ENCODE measurements at places on chromosomes 16 and 17.

DNA sequence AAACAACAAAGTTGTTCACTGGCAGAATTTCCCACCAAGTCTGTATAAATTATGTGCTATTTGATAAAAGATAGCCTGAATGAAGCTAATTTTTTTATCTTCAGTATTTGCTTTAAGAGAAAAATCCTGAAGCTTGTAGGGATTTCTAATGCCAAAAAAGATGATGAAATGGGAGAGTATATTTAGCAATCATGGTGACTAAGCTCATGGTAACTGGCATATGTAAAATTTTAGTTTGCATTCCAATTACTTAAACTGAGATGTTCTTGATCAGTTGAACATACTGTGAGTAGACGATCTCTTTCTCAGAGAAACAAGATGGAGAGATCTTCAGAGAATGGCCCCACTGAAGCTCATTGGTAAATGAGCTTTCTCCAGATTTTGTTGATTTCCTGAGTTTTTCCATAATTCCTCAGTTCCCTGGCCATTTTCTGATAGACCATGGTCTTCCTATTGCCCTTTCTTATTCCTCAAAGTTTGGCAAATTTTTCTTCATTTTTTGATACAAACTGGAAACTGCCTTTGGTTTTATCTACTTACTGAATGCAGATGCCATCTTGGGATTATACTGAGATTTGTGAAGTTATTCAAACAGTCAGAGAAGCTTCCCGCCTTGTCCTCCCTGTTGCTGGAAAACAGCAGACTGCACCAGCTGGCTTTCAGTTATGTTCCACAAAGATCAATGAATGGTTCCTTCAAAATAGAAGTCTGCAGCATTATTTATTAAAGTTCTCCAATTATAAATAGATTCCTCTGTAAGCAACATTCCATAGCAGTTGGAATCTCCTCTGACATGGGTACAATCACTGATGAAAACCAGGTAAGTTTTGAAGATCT lies 68.3 kb upstream of the ALOX12 start:
- DNase-seq, result peak; percentile 55

DNA sequence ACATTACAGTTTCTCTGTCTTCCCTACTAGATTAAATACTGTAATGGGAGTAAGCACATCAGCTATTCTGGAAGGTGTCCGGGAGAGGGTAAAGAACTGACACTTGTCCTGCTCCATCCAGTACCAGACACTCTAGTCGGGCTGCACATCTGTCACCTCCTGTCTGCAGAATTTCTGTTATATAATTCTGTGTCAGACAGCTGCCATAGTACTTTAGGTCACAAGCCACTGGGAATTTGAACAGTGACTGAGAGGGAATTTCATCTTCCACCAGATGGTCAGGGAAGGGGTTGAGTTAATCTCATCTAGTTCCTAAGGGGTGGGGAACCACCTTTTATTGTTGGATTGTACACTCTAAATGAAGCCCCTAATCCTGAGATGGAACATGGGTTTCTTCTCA lies 58.6 kb upstream of the NUDT7 start:
- no peak for DNase-seq

GRCh38 chr16:50781043-50781442 lies 39.2 kb downstream of the CYLD start:
- no peak for DNase-seq

DNA sequence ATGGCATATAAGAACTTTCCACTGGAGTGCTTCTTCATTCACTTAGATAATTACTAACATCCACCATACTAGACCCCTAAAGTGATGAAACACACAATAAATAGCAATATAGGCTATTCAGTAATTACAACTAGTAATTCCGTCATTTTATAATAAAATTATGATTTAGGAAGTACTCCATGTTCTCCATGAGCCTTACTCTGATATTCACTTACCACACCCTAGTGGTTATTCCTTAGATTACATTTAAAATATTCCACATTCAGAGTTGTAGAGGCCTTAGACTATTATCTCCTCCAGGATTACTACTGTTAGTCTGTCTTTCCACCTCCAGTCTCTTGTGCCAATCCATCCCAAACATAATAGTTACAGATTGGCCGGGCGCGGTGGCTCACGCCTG lies 62.4 kb downstream of the STH start:
- peak; percentile 18 for DNase-seq

GRCh38 chr16:17936766-17937402 lies 399.7 kb downstream of the NPIPA8 start:
- DNase-seq, result no peak

GRCh38 chr17:78040440-78041385 lies 82.2 kb downstream of the TNRC6C start:
- DNase-seq, result peak; percentile 73

- peak; percentile 80 for DNase-seq
Measured at GRCh38 chr17:64174686-64175456, 44.9 kb upstream of the ERN1 start.

- no peak for DNase-seq
Measured at GRCh38 chr17:19716108-19717030, at the start of gene SLC47A2. Gene SLC47A2 (minus strand): TSS chr17:19716584. CDS start chr17:19716555, 29 bp downstream.

GRCh38 chr16:78684030-78684611 lies 584.7 kb downstream of the WWOX start:
- no peak for DNase-seq

DNA sequence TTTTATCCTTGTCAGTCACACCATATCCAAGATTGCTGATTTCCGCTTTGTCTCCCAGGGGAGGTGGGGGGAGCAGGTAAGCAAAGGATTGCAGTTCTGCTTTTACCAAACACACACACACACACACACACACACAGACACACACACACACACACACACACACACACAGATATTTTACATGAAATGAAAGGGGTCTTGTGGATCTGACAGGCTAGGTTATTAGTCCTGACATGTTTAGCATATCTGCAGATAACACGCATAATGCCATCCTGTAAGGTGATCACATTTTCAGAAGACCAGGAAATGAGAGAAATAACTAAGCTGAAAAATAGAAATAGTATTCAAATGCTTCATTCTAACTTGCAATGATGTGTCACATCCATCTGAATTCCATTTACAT lies 1113.3 kb downstream of the CDH8 start:
- DNase-seq, result no peak

DNA sequence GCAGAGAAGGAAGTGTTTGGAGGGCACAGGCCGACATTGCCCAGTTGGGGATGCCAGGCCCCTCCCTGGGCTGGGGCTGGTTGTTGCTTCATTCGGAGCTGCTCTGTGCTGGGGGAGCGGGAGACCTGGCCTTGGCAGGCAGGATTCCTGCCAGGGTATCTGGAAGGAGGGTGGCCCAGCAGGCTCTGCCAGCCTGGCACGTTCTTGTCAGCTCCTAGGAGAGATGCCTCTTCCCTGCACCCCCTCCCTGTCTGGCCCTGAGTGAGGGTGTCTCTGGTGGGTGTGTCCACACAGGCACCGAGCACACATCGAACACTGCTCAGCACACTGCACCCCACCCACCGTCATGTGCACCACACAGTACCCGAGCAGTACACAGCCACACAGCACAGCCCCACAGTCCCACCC lies 35.2 kb downstream of the ARHGAP23 start:
- no peak for DNase-seq

DNA sequence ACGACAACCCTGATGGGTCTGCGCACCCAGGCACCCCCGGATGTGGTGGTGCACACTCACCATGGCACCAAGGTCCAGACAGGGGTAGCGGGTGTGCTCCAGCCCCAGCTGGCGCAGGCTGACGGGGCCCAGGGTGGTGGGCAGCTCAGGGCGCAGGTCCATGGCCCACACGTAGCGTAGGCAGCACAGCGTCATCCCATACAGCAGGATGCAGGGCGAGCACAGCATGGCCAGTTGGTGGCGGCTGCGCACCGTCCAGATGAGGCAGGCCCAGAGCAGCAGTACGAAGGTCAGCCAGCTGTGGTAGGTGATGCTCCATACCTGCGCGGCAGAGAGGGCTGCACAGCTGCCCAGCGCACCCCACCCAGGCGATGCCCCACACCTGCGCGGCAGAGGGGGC lies 29.8 kb downstream of the CTU2 start:
- DNase-seq, result no peak

GRCh38 chr17:16107165-16107770 lies 107.6 kb downstream of the TTC19 start:
- no peak for DNase-seq

GRCh38 chr17:2233441-2233947 lies 70.1 kb downstream of the SMG6 start:
- peak; percentile 87 for DNase-seq

GRCh38 chr17:9313346-9313745 lies 262.3 kb downstream of the STX8 start:
- DNase-seq, result no peak

DNA sequence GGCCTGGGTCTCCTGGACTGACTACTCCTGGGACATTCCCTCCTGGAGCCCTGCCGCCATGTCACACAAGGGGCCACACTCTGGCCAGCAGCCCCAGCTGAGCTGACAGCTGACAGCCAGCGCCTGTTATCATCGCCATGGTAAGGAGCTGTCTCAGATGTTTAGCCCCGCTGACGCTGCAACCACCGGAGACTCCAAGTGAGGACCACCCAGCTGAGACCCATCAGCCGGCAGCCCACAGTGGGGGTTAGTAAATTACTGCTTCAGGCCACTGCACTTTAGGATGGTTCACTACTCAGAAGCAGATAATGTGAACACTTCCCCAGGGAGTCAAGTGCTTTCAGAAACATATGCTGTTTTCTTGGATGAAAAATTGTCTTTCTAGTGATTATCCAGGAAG lies 14.6 kb upstream of the SPHK1 start:
- no peak for DNase-seq

- DNase-seq, result peak; percentile 35
Measured at GRCh38 chr16:30005341-30006094, 5.3 kb downstream of the DOC2A start.

DNA sequence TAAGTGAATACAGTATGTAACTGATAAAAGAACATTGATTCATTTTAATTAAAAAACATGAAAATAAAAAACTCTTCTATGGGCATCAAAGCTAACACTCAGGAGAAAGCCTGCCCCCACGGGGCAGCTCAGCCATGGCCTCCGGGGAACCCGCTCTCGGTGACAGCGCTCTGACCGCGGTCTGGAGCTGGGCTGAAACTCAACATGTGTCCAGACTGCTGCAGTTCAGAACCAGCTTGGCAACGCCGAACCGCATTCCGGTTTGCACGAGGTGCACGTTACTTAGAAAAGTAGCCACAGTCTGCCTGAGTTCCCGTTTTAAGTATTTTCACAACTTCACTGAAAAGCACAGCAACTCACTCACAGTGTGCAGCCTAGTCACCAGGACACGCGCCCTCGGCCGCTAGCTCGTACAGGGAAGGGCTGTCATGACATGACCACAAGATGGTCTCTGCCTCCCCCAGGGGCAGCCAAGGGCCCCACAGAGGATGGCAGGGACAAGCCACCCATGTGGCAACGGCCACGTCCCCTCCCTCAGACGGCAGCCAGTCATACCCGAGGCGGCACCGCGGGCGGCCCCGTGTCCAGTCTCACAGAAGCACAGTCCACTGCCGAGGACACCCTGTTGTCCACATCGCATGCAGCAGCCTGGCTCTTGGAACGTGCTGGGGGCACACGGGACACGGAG lies 77.1 kb upstream of the METRNL start:
- no peak for DNase-seq

DNA sequence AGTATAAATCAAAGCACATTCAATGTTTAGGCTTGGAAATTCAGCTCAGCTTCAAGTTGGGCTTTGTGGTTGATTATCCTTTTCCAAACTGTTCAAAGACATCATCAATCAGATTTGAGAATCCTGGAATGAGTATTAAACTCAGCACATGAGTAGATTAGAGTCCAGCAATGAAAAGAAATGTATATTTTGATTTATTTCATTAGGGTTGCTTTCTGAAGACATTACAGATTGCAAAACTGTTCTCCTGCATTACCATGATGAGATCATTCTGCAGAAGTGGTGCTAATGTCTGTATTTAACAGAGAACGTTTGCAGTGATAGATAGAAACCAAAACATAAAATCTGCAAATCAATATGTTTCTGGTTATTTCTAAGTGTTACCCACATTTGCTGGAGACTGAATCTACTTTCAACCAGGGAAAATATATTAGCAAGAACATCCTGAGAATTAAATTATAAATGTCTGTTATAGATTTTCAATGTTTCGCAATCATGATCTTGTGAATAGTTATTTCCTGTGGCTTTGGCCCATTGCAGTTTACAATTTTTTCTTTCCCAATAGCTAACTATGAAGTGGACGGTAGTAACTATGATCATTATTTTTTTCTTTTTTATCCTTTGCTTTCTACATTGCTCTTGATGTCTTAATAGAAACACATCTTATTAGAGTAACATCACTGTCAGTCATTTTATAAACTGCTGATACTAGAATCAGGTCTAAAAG lies 1125.7 kb upstream of the GOT2 start:
- DNase-seq, result peak; percentile 15

DNA sequence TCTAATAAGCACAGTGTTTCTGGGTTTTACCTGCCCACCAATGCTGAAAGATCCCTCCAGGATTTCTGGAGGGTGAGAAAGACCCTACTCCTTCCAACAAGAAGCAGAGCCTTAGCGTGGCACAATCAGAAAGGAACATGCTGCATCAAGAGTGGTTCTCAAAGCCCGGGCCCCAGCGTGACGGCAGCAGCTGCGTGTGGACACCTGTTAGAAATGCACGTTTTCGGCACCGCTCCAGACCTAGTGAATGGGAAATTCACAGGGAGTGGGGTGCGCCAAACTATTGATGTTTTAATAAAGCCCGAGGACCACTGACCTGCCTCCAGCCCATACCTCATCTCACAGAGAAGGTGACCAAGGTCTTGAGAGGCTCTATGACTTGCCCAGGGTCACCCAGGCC lies 55.8 kb downstream of the PECAM1 start:
- no peak for DNase-seq

DNA sequence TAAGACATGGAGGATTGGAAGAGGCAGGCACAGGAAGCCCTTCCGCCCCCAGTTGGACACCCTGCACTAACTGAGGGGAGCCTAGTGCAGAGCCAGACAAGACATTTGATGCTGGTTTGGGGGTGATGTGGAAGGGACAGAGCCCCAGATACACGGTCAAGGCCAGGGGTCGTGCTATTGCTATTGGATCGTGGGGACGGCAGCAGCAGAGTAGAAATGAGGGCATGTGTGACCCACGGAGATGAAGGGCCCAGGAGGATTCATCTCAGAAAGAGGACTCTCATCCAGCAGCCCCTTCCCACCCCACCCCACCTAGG lies 2.0 kb upstream of the VAMP2 start:
- DNase-seq, result no peak

DNA sequence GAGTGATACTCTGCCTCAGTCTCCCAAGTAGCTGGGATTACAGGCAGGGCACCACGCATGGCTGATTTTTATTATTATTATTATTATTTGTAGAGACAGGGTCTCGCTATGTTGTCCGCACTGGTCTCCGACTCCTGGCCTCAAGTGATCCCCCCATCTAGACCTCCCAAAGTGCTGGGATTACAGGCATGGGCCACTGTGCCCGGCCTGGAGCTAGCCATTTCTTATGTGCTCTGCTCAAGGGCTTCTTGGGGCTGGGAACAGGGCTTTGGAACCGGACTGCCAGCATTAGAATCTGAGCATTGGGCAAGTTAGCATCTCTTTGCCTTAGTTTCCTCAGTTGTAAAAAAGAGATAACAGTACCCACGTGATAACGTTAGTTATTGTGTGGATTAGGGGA lies 111.3 kb downstream of the C16orf78 start:
- DNase-seq, result no peak

GRCh38 chr17:47694581-47695428 lies 844 bp downstream of the TBKBP1 start:
- DNase-seq, result peak; percentile 43

- peak; percentile 34 for DNase-seq
Measured at GRCh38 chr17:51029568-51030463, 90.9 kb downstream of the SPAG9 start.

- DNase-seq, result no peak
Measured at GRCh38 chr16:8070506-8070905, 519.8 kb downstream of the TMEM114 start.

- DNase-seq, result peak; percentile 78
Measured at GRCh38 chr17:37614391-37614790, 5.2 kb upstream of the SYNRG start.

Measured in EL (cell line).